ENCODE measurements at places on chromosomes 5 and 9.

DNA sequence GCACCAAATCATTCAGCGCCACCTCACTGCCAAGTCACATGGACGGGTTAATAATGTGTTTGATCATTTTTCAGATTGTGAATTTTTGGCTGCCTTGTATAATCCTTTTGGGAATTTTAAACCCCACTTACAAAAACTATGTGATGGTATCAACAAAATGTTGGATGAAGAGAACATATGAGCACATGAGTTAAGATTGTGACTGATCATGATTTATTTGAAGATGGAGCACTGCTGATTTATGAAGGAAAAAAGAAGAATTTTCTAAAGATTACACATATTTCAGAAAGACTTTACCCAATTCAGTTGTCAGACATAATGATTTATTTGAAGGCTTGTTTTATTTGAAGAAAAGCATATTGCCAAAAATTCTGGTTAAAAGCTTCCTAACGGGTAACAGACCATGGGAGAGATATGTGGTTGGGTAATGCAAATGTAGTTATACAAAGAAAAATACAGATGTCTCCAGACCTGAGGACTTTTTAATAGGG lies 37.4 kb downstream of the TNFAIP8 start:
- DNase-seq = no peak

- DNase-seq = no peak
Measured at GRCh38 chr5:120405286-120405864, 58.7 kb upstream of the PRR16 start.

DNA sequence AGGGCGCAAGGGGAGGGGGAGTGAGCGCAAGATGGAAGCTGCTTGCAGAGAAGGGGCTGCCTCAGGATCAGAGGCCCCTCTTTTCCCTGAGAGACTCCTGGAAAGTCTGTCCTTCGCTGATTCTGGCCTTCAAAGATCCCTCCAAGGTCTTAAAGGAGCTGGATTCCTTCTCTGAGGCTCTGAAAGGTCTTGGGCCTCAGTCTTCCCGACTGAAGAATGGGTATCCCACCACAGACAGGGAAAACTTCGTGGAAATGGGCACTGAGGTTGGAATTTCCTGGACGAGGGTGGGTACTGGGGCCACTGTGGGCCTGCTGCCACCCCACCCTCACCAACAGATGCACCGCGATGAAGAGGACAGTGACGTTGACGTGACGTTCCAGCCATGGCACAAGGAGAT lies 3.1 kb downstream of the PTRH1 start:
- DNase-seq = no peak

GRCh38 chr9:20616808-20617207 lies 5.5 kb downstream of the MLLT3 start:
- no peak for DNase-seq

DNA sequence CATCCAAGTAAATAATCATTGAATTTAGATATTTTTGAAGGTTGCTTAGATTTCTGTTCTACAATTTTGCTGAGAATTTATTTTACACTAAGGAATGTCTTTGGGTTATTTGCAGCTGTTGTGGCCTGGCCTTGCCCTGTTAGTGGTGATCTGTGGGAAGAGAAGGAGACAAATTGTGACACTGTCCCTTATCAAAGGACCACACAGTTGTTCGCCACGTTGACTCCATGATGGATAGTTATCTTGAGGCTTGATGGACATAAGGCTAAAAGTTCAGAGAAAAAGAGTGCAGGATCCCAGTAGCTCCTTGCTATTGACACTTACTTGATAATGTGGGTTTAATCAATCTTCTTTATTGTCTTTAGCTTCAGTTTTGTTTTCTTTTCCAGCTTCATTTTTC lies 186.6 kb upstream of the MEF2C start:
- no peak for DNase-seq

GRCh38 chr9:135692410-135692809 lies 6.9 kb downstream of the SOHLH1 start:
- no peak for DNase-seq

DNA sequence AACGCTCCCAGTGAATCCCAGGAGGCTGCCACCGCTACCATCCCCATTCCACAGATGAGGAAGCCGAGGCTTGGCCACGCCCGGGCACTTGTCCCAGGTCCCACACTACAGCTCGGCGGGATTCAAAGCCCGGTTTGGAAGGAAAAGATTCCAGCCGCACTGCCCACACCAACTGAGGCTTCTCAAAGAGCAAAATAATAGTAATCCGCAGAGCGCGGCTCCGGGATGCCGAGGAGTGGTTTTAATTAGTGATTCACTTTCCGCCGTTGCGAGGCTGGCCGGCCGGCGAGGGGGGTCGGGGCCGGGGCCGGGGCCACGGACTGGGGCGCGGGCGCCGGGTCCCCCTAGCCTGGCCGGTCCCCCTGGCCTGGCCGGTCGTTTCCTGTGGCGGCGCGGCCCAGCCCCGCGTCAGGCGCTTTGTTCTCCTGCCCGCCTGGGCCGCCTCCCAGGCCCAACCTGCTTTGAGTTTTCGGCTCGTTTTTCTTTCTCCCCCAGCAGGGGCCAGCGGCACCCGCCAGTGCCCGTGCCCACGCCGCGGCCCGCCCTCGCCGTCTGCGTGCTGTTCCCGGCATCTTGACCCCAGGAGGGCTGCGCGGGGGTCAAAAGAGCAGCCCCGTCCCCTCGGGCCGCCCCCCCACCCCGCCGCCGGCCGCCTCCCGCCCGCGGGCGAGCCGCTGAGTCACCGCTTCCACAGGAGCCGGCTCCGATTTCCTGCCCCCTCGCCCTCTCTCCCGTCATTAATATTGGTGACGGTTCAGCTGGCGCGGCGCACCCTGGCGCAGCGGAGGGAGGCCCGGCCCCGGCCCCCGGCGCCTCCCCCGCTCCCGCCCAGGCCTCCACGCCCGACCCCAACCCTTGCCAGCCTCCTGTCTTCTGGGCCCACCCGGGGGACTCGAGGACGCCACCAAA lies 31.2 kb downstream of the FGF18 start:
- no peak for DNase-seq

DNA sequence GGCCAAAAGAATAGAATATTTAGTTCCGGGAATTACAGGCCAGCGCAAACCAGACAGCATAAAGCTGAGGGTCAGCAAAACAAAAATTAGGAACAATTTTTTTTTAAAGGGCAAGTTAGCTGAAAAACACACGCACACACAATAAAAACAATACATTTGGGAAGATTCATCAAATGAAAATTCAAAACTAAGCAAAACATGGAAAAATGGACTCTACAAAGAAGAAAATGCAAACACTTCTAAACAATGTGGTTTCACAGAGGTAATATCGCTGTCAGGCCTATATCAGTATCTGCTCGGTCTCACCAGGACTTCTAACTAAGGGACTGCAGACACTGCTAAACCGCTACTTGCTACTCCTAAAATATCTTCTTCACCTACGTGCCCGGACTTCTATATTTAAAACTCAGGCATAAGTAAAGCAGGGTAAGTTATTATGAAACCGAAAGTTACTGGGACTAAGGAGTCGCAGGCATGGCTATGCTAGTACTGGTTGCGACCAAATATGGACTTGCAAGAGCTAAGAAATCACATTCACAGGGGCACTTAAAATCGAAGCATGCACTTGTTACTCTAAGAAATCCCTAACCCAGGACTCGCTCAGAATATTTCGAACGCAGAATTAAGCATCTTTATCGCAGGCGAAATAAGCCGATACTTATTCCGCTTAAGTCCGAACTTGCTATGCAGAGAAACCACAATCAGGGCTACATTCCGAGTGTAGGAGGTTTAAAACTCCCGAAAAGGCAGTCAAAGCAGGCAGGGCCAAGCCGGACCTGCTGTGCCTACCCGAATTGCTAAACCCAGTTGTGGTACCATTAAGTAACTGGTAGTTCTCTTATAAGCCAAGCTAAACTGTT lies 2.3 kb downstream of the ANXA2R start:
- DNase-seq = no peak

All from type B pancreatic cell (in vitro differentiated cells).